ENCODE measurements at places on chromosomes 3 and 15. TPM values are rescaled to one million over a fixed set of nuclear protein-coding genes. Genes with fewer than 3 reads are reported as not detected.
A peak's percentile ranks its signal among the peaks of the same experiment; 100 is the strongest.

SKOR1 gene
- total RNA-seq, result 0.57 TPM

WDR72 gene
- total RNA-seq, result not detected

NRG4 gene
- total RNA-seq, result not detected

GRCh38 chr3:8529738-8530525 lies 28.3 kb downstream of the LMCD1 start:
- H3K36me3 ChIP-seq, result no peaks in the 10 kb centered on the region
- H3K27ac ChIP-seq, result no peak overlapping the region
- no peak for DNase-seq
- no peaks in the 10 kb centered on the region for H3K4me1 ChIP-seq
- no peak overlapping the region for H3K4me3 ChIP-seq

CCDC39 gene
- not detected for total RNA-seq

DNA sequence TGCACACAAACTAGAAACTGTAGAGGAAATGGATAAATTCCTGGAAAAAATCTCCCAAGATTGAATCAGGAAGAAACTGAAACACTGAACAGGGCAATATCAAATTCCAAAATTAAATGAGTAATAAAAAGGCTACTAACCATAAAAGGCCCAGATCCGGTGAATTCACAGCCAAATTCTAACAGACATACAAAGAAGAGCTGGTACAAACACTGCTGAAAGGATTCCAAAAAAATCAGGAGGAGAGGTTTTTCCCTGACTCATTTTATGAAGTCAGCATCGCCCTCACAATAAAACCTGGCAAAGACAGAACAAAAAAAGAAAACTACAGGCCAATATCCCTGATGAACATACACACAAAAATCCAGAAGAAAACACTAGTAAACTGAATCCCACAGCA lies 462.4 kb upstream of the THBS1 start:
- no peak for DNase-seq
- no peak overlapping the region for H3K4me3 ChIP-seq
- no peaks in the 10 kb centered on the region for H3K27me3 ChIP-seq

LRTM1 gene
- total RNA-seq, result not detected

- no peak overlapping the region for H3K4me3 ChIP-seq
- H3K27me3 ChIP-seq, result no peaks in the 10 kb centered on the region
- no peak for DNase-seq
- H3K27ac ChIP-seq, result no peak overlapping the region
- H3K36me3 ChIP-seq, result no peaks in the 10 kb centered on the region
Measured at GRCh38 chr15:50864873-50865272, 43.6 kb upstream of the AP4E1 start.

DNA sequence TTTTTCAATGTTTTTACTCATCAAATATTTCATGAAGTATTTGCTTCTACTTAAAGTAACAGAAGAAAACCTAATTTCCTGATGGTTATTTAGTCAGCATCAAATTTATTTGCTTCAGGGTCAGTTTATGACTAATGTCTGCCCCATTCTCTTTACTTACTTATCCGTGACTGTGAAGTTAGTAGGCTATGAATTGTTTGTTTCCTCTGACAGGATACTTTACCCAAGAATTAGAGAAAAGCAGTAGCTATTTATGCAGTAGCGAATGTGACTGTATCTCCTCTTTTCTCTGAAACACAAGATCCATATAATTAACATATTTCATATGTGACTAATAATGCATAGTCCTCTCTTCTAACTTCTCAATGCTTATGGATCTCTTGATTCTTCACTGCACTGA lies 329.9 kb upstream of the ROBO1 start:
- no peak overlapping the region for H3K27ac ChIP-seq
- no peaks in the 10 kb centered on the region for H3K36me3 ChIP-seq
- DNase-seq, result no peak
- H3K4me3 ChIP-seq, result no peak overlapping the region
- H3K4me1 ChIP-seq, result no peaks in the 10 kb centered on the region
- H3K27me3 ChIP-seq, result no peaks in the 10 kb centered on the region

- H3K36me3 ChIP-seq, result no peaks in the 10 kb centered on the region
- H3K4me1 ChIP-seq, result no peaks in the 10 kb centered on the region
- peak; percentile 40 for DNase-seq
- H3K4me3 ChIP-seq, result no peak overlapping the region
Measured at GRCh38 chr15:62254137-62254934, 89.3 kb upstream of the C2CD4B start.

GRCh38 chr15:62822228-62822627 lies 220.3 kb upstream of the TPM1 start:
- H3K27ac ChIP-seq, result no peak overlapping the region
- H3K27me3 ChIP-seq, result no peaks in the 10 kb centered on the region
- no peak for DNase-seq
- no peaks in the 10 kb centered on the region for H3K4me1 ChIP-seq

- no peaks in the 10 kb centered on the region for H3K27me3 ChIP-seq
- no peak overlapping the region for H3K4me3 ChIP-seq
- no peaks in the 10 kb centered on the region for H3K4me1 ChIP-seq
- DNase-seq, result no peak
- H3K27ac ChIP-seq, result no peak overlapping the region
Measured at GRCh38 chr3:175464362-175464761, 605.2 kb downstream of the NAALADL2 start.

ARNT2 gene
- not detected for total RNA-seq

DNA sequence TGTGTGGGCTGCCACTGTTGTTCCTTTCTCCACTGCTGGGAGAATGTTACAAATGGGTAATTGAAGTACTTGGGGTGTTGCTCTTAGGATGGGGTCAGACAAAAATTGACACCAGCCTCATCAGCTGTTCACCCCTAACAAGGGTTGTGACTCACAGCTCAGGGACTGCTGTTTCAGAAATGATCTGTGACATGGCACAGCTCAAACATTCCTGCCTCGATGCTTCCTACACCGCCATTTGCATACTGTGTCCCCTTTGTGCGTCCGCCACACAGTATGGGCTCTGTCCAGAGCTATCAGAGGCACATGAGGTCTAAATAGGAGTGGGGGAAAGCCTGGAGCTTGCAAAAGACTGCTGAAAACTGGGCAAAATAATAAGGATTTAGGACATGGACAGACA lies 43.9 kb downstream of the CCNL1 start:
- no peak overlapping the region for H3K4me3 ChIP-seq
- DNase-seq, result no peak
- H3K36me3 ChIP-seq, result no peaks in the 10 kb centered on the region

- H3K36me3 ChIP-seq, result no peaks in the 10 kb centered on the region
- H3K27ac ChIP-seq, result no peak overlapping the region
- no peak for DNase-seq
- H3K4me3 ChIP-seq, result no peak overlapping the region
- H3K27me3 ChIP-seq, result peaks cover 14% of the 10 kb centered on the region
Measured at GRCh38 chr15:55740981-55741832, 1.7 kb downstream of the PRTG start.

- DNase-seq, result no peak
- H3K36me3 ChIP-seq, result no peaks in the 10 kb centered on the region
Measured at GRCh38 chr3:102979682-102980354, 545.0 kb downstream of the ZPLD1 start.

- H3K36me3 ChIP-seq, result no peaks in the 10 kb centered on the region
- DNase-seq, result no peak
- H3K27ac ChIP-seq, result no peak overlapping the region
- no peaks in the 10 kb centered on the region for H3K27me3 ChIP-seq
Measured at GRCh38 chr3:13115991-13116390, 42.8 kb upstream of the IQSEC1 start.

GRCh38 chr15:62665449-62665848 lies 377.1 kb upstream of the TPM1 start:
- no peaks in the 10 kb centered on the region for H3K4me1 ChIP-seq
- H3K4me3 ChIP-seq, result no peak overlapping the region
- no peaks in the 10 kb centered on the region for H3K27me3 ChIP-seq
- no peak for DNase-seq
- no peaks in the 10 kb centered on the region for H3K36me3 ChIP-seq

SPATA12 gene
- not detected for total RNA-seq

GRCh38 chr3:155130001-155130400 lies 49.9 kb downstream of the MME start:
- no peaks in the 10 kb centered on the region for H3K4me1 ChIP-seq
- no peak overlapping the region for H3K4me3 ChIP-seq
- no peaks in the 10 kb centered on the region for H3K36me3 ChIP-seq

DNA sequence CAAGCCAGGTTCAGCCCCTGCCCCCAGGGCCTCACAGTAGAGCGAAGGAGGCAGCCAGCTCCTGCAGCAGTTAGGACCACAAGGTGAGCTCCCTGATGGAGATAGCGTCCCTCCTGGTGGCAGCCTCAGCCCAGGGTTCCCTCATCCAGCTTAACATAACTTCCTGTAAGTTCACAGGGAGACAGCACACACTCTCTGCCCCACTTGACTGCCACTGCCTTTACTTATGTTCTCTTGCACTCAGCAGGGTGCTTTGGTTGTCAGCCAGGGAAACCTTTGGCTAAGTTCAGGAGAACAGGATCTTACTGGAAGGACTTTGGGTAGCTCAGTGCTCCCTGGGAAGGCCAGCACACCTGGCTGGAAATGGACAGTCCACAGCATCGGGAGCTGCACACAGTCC lies 10.9 kb downstream of the KBTBD13 start:
- no peak overlapping the region for H3K4me3 ChIP-seq
- no peaks in the 10 kb centered on the region for H3K36me3 ChIP-seq
- no peaks in the 10 kb centered on the region for H3K27me3 ChIP-seq
- peaks cover 2% of the 10 kb centered on the region for H3K4me1 ChIP-seq

LRRC3B gene
- not detected for total RNA-seq

CHRNA7 gene
- 1.6 TPM for total RNA-seq

- H3K4me1 ChIP-seq, result no peaks in the 10 kb centered on the region
- H3K36me3 ChIP-seq, result no peaks in the 10 kb centered on the region
Measured at GRCh38 chr3:59268170-59268569, 218.3 kb upstream of the CFAP20DC start.

GRCh38 chr3:5498981-5499380 lies 311.5 kb downstream of the EDEM1 start:
- H3K27ac ChIP-seq, result no peak overlapping the region
- H3K4me1 ChIP-seq, result no peaks in the 10 kb centered on the region
- no peaks in the 10 kb centered on the region for H3K27me3 ChIP-seq
- no peak for DNase-seq

- H3K4me1 ChIP-seq, result no peaks in the 10 kb centered on the region
- H3K36me3 ChIP-seq, result no peaks in the 10 kb centered on the region
- no peak overlapping the region for H3K27ac ChIP-seq
- H3K4me3 ChIP-seq, result no peak overlapping the region
Measured at GRCh38 chr15:31306426-31307269, 20.0 kb upstream of the KLF13 start.

GRCh38 chr3:167008791-167009190 lies 371.3 kb downstream of the ZBBX start:
- H3K4me3 ChIP-seq, result no peak overlapping the region
- H3K27ac ChIP-seq, result no peak overlapping the region
- DNase-seq, result no peak
- no peaks in the 10 kb centered on the region for H3K36me3 ChIP-seq
- no peaks in the 10 kb centered on the region for H3K4me1 ChIP-seq

Data from naive thymus-derived CD4-positive, alpha-beta T cell (primary cell).